ENCODE measurements at places on chromosomes 1 and 21. TPM values are rescaled to one million over a fixed set of nuclear protein-coding genes. Genes with fewer than 3 reads are reported as not detected.

- DNase-seq: no peak
Measured at GRCh38 chr1:55981010-55981650, 598.2 kb downstream of the PLPP3 start.

DNA sequence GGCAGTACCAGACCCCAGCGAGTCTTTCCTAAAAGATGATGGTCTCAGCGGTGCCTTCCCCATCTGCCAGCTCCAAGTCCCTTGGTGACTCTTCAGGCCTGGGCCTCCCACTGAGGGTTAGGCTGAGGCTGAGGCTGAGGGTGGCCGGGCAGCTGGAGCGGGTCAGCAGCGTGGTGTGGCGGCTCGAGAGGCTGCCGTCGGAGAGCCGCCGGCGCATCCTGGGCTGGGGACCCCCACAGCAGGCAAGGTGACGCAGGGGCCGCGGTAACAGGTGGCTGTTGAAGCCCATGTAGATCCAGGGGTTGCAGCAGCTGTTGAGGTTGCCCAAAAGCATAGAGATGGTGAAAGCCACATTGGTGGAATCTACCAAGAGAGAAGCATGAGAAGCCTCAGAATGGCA lies 7.0 kb downstream of the AVPR1B start:
- DNase-seq: no peak

DHRS3 gene
- total RNA-seq: 1,086 TPM

- DNase-seq: no peak
Measured at GRCh38 chr1:162028726-162029125, 5.1 kb upstream of the OLFML2B start.

- DNase-seq: no peak
Measured at GRCh38 chr1:226950316-226950715, 10.2 kb downstream of the COQ8A start.

- no peak for DNase-seq
Measured at GRCh38 chr1:3195480-3195815, 126.4 kb downstream of the PRDM16 start.

MFAP2 gene
- 459 TPM for total RNA-seq

B4GALT2 gene
- 55.8 TPM for total RNA-seq

GRCh38 chr1:199173356-199173755 lies 534.5 kb downstream of the PTPRC start:
- no peak for DNase-seq

- DNase-seq: no peak
Measured at GRCh38 chr1:100670083-100670482, 49.5 kb upstream of the VCAM1 start.

DNA sequence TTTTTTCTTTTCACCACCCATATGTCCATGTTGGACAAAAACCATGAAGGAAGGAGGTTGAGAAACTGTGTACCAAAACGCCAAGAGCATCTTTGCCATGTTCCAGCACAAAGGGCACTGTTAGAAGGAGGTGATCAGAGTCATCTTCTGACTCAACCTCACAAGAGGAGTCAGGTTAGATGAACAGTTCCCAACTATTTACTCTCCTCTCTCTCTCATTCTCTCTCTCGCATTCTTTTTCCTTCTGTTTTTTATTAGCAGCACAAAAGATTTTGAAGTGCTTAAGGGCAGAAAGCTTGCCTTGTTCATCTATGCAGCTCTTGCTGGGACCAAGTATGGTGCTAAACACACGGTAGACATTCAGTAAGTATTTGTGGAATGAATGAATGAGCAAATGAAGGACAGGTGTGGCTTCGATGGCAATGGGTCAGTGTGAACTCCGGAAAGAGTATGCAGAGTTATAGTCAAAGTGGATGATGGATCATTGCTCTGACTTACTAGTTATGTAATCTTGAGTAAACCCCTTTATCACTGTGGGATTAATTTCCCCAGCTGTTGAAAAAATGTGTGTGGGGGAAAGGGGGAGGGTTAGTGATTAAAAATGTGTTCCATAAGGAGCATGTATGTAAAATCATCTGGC lies 33.9 kb downstream of the DDR2 start:
- DNase-seq: no peak

DNA sequence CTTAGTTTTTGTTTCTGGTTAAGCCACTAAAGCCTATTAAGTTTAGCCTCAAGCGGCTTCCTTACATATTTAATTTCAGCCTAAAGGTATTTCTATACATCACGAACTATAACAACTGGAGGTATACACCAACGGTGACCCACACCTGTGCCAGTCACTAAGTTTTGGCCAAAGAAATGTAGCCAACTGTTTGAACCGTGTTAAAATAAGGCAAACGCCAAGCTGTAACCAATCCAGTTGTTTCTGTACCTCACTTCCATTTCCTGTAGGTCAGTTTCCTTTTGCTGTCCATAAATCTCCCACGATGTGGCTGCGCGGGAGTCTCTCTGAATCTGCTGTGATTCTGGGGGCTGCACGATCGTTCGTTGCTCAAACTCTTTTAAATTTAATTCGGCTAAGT lies 5.6 kb upstream of the ERO1B start:
- DNase-seq: no peak

DNA sequence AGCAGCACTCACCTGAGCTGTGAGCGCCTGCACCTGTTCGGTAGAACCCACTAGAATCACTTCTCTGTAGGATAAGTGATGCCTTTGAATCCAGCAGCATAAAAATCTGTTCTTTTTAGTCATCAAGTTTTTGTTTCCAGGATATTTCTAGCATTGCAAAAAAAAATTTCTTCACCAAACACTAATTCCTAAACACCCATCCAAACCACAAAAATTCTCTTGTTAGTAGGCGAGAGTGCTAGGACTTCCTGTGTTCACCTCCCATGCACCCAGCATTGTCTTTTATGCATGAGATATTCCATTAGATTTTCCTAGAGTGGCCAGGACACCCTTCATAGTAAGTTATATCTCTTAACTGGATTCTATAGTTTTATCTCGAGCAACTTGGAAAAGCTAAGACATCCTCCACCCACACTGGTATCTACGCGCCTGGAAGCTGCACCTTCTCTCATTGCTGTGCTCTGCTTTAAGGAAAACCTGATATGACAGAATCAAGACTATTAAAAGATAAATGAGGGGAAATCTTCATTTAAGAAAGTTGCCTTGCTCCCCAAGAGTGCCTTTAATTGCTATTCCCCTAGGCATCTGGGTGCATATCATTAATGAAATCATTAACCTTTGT lies 12.3 kb downstream of the SERTAD4 start:
- no peak for DNase-seq

DNA sequence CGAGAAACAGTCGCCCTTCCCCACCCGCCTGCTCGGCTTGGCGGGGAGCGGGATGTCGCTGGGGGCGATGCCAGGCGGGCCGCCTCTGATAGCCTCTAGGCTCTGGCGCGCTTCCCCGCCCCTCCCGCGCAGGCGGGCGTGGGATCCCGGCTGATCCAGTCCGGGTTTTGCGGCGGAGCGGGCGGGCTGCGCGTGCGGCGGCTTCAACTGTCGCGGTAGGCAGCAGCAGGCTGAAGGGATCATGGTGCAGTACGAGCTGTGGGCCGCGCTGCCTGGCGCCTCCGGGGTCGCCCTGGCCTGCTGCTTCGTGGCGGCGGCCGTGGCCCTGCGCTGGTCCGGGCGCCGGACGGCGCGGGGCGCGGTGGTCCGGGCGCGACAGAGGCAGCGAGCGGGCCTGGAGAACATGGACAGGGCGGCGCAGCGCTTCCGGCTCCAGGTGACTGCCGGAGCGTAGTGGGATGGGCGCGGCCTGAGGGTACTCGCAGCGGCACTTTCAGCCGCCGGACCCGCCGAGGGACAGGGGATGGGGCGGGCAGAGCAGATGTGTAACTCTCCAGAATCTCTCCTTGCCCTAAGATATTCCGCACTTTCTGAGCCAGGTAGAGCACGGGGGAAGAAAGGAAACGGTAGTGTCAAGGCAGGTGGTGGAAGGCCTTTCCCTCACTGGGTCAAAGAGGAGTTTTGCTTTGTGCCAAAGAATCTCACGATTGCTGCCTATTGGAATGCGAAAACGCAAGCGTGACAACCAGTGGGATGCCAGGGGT lies at the start of gene FAAH:
FAAH (plus strand) TSS at position 210 of the 764 bp plus-strand sequence; CDS start at position 242, 32 bp downstream.
- peak; percentile 70 for DNase-seq

- no peak for DNase-seq
Measured at GRCh38 chr1:55703726-55704363, 488.7 kb upstream of the USP24 start.

TAS1R1 gene
- total RNA-seq: not detected

GRCh38 chr1:205593532-205593931 lies 38.3 kb downstream of the ELK4 start:
- DNase-seq: no peak

DDAH1 gene
- total RNA-seq: 26.1 TPM

DNA sequence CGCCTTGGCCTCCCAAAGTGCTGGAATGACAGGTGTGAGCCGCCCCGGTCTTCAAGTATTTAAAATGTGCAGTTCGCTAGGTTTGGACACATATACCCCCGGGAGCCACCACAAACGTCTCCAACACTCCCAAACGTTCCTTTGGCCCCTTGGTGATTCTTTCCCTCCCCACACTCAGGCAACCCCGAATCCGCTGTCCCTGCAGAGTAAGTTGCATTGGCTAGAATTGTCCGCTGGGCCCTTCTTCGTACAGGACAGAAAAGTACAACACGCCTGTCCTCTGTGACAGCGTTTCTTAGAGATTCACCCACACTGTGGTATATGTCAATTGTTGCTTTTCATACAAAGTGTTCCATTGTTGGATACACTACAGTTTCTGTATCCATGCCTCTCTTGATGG lies 3.2 kb upstream of the PERM1 start:
- no peak for DNase-seq

- peak; percentile 15 for DNase-seq
Measured at GRCh38 chr21:45383615-45384201, 21.3 kb upstream of the COL18A1 start.

DNA sequence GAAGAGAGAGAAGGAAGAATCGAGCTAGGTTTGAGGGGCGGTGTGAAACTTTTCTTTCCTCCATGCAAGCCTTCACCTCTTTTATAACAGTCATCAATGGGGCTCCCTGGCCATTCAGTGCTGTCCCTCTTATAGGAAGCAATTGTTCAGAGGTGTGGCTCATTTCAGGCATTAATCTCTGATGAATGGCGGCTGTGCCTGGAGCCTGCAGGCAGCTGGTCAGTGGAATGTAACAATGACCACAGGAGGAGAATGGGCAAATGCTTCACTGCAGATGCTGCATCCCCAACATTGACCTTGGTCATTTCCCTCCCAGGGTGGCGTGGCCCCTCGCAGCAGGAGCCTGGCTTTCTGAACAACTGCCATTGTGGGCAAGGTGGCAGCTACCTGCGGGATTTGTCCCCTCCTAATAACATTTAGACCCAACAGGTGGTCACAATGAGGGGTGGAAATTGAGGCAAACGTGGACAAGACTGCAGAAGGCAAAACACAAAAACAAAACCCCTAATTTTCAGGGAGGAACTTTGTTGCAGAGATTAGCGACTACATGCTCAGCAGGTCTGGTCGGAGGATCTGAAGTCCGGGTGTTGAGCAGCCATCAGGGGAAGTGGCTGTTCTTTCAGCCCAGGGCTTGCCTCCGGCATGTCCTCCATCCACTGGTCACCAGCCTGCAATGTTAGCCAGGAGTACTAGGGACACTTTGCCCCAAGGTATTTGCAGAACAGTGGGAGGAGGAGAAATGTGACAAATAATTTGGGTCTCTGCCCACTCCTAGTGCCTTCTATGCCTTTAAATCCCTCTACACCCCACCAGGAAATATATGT lies 97.3 kb upstream of the PAXBP1 start:
- DNase-seq: no peak

CD1E gene
- not detected for total RNA-seq

- DNase-seq: no peak
Measured at GRCh38 chr1:106768501-106768900, 288.0 kb upstream of the PRMT6 start.

GRCh38 chr1:246647113-246647512 lies 77.1 kb upstream of the SCCPDH start:
- DNase-seq: no peak

DNA sequence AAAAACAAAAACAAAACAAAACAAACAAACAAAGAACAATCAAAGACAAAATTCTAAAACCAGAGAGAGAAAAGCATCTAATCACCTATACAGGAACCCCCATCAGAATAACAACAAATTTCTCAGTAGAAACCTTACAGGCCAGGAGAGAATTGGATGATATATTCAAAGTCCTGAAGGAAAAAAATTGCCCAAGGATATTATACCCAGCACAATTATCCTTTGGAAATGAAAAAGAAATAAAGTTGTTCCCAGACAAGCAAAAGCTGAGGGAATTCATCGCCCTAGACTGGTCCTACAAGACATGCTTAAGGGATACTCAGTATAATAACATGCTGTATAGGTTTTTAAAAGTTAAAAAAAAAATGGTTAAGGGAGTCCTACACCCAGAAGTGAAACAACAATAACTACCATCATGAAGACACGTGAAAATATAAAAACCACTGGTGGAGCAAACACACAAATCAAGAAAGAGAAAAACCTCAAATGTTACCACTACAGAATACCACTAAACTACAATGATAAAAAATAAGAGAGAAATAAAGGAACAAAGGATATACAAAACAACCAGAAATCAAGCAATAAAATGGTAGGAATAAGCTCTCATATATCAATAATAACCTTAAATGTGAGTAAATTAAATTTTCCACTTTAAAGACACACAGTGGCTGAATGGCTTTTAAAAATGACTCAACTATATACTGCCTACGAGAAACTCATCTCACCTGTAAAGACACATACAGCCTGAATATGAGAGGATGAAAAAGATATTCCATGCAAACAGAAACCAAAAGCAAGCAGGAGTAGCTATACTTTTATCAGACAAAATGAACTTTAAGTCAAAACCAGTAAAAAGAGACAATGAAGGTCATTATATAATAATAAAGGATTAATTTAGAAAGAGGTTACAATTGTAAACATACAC lies 121.9 kb downstream of the ACBD6 start:
- DNase-seq: no peak

TEDDM1 gene
- not detected for total RNA-seq

DNA sequence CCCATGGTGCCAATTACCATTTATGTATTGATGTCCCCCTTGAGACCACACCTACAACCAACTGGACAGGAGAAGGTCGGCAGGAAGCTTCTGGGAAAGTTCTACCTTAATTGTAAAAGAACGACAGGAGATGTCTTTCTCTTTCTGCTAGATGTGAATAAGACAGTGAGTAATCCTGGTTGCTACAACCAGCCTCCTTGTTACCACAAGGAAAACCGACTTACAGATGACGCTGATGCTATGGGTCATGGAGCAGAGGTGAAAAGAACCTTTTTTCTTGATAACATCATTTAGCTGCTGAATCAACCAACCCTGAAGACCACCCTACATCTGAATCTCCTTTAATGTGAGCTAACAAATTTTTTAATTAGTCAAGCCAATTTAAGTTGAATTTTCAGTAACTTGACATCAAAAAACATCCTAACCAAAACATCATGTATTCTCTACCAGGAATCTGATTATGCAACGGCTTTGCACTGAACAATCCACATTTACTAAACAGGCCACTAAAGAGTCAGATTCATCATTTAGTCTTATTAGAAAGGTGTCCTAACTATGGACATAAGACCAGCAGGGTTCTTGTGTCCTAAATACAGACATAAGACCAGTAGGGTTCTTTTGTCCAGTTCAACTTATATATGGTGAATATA lies 23.0 kb downstream of the RGS2 start:
- DNase-seq: no peak

Data from mesothelial cell of epicardium (in vitro differentiated cells).